ENCODE measurements at places on chromosomes 4 and X. TPM values are rescaled to one million over a fixed set of nuclear protein-coding genes. Genes with fewer than 3 reads are reported as not detected.
A peak's percentile ranks its signal among the peaks of the same experiment; 100 is the strongest.

DNA sequence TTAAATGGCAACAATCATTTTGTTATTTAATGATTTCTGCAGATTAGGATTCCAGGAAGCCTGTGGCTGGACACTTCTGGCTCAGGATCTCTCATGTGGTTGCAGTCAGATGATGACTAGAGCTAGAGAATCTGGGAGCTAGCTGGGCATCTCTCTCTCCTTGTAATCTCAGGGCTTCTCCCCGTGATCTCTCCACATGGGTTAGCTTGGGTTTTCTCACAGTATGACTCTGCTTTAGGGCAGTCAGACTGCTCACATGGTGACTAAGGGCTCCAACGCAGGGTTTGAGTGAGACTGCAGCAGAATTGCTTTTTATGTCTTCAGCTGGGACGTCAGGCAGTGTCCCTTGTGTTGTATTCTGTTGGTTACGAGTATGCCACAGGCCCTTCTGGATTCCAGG is 361.4 kb downstream of the CBLL2 start:
- peak; percentile 49 for DNase-seq

The RASL11B gene
- 50.0 TPM for total RNA-seq

DNA sequence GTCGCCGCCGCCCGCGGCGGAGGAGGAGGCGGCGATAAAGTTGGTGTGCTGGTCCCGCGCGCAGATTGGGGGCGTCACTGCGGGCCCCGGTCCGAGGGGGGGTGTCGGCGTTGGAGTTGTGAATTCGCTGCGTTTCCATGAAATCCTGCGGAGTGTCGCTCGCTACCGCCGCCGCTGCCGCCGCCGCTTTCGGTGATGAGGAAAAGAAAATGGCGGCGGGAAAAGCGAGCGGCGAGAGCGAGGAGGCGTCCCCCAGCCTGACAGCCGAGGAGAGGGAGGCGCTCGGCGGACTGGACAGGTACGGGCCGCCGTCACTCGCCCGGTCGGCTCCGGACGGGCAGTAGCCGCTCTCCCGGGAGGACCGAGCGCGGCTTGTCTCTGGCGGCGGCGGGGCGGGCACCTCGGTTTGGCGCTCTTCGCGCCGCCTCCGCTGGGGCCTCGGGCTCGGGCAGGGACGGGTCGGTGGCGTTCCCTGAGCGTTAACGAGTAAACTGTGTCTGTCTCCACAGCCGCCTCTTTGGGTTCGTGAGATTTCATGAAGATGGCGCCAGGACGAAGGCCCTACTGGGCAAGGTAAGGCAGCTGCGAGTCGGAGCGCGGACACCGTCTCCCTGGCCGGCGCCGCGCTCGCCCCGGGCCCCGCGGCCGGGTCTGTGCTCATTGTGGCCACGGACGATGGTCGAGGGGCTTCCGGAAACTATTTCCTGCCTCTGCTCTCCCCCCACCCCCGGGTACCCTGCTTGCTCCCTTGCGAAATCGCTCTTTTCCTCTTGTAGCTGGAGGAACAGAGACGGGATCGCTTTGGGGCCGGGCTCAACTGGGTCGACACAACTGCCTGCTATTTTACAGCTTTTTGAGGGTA is 658 bp downstream of the KDM6A start:
- DNase-seq, result peak; percentile 55

- no peak for DNase-seq
Observed at GRCh38 chr4:104032896-104033295, 313.1 kb upstream of the TACR3 start.

The PLAC8 gene
- total RNA-seq, result not detected

DNA sequence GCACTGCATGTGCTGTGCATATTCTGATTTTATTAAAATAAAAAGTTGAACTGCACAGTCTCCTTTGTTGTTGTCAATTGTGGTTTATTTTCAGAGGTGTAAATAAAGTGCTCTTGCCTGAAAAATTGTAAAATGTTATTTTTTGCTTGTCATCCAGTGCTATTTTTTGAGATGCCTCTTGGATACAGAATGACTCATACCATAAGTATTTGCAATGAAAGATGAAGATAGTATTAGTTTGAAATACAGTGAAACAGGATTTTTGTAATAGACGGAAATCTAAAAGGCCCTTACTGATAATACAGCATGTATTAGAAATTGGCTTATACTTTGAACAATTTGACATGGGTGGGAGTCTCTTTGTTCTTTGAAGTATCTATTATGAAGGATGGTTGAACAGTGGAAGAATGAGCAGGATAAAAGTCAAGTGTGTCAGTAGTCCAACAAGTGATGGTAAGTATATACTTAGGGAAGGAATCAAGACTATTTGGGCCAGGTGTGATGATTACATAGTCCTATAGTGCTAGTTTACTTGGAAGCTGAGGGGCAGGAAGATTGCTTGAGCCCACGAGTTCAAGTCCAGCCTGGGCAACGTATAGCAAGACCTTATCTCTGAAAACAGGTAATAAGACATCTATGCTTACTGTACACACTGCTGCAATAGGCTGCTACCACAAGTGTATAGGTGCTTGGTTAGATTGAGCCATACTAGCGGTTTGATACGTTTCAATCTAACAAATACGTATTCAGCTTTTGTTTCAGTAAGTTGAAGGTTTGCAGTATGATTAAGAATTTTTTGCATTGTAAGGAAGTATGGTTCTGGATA is 16.4 kb downstream of the DDX3X start:
- peak; percentile 15 for DNase-seq

GRCh38 chr4:147960971-147961370 is 229.1 kb downstream of the ARHGAP10 start:
- DNase-seq, result no peak

GRCh38 chr4:122824616-122825015 is 2.0 kb upstream of the FGF2 start:
- DNase-seq, result no peak

The VSIG4 gene
- not detected for total RNA-seq

DNA sequence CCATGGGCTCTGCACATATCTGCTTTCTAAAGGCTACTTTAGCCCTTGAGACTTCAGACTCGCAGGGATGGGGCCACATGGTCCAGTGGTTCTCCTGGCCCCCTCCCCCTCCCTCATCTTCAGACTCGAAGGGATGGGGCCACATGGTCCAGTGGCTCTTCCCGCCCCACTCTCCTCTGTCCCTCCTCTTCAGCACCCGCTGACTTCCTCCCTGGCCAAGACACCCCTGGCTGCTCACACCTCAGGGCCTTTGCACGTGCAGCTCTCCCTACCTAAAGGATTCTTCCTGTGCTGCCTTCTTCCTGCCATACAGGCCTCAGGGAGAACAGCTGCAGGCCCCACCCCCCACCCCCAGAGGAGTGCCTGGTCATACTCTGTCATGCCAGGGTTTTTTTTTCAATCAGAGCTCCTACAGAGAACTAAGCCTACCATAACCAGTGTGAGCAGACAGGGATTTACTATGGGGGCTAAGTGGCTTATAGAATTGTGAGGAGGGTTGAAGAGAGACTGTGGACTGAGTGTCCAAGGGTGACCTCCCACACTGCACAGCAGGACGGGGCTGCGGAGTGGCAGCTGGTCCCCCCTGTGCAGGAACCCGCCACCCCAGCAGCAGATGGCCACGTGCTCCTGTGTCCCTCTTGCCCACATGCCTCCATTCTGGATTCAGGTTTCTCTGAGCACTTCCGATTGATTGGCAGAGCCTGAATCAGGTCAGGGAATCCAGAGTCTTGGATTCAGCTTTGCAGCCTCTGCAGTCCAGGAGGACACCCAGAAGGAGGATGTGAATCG is 6.1 kb upstream of the SPON2 start:
- no peak for DNase-seq

DNA sequence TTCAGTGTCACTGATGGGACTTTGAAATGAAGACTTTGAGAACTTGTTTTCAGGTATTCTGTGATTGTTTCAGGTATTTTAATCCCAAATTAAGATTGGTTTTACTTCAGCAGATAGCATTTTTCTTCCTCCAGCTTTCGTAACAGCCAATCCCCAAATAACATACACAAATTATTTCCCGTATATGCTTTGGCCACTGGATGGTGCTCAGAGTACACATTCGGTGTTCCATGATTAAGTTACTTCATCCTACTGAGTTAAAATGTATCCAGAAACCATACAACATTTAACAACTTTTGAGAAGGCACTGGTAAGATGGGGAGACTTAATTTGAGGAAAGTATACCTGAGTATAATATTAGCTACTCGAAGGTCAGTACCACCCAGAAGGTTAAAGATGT is 233.4 kb upstream of the FAM47A start:
- DNase-seq, result peak; percentile 61

GRCh38 chr4:119493419-119493818 is 135.2 kb downstream of the PDE5A start:
- DNase-seq, result no peak
